ENCODE measurements at places on chromosomes 13 and 19.
A peak's percentile ranks its signal among the peaks of the same experiment; 100 is the strongest.

DNA sequence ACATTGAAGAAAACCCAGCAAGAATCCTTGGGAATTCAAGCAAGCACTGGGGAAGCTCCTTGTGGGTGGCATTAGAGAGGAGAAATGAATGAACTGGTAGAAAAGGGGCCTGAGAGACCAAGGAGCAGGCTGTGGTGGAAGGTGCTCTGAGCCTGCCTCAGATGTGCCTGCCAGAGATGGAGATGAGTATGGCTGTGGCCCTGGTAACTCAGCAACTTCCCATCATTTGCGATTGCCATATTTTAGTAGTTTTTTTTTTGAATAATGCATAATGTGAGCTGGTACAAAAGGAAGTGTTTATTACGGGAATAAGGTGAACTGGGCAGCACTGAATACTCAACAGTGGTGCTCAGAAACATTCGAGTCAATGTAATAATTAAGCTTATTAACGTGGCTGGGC, 39.1 kb downstream of the ERICH6B start:
- no peak for DNase-seq

GRCh38 chr13:20126541-20127261, 34.2 kb downstream of the GJA3 start:
- DNase-seq: no peak

- no peak for DNase-seq
Measured at GRCh38 chr19:35813043-35813890, 622 bp upstream of the PRODH2 start.

- no peak for DNase-seq
Measured at GRCh38 chr13:51006067-51006845, 96.7 kb downstream of the RNASEH2B start.

DNA sequence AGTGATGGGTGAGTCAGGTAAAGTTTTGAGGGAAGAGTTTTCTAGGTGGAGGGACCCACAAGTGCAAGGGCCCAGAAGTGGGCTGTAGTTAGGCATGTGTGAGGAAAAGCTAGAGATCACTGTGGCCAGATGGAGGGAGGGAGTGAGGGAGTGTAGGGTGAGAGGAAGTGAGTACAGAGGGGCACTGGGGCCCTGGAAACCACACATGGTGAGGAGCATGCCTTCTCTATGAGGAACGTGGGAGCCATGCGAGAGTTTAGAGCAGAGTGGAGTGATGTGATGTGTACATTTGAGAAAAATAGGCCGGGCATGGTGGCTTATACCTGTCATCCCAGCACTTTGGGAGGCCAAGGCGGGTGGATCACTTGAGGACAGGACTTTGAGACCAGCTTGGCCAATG, 14.7 kb upstream of the SHKBP1 start:
- DNase-seq: no peak

- no peak for DNase-seq
Measured at GRCh38 chr13:69565334-69565733, 542.3 kb upstream of the ATXN8OS start.

DNA sequence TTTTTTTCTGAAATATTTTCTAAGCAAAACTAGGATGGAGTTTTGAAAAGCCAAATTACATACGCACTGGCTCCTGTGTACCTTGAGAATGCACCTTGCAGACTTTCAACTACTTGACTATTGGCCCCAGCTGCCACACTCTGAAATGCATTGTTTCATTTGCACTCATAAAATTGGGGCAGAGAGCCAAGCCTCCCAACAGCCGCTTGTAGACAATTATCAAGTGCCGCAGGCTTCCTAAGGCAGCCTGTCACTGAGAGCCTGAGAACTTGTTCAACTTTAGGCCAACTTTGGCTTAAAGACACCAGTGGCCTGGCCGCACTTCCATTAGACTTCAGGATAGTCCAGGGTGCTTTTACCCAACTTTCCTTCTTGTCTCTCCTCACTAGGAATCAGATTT, 115.7 kb upstream of the STARD13 start:
- no peak for DNase-seq

GRCh38 chr19:13298565-13299481, 148.6 kb downstream of the IER2 start:
- no peak for DNase-seq

DNA sequence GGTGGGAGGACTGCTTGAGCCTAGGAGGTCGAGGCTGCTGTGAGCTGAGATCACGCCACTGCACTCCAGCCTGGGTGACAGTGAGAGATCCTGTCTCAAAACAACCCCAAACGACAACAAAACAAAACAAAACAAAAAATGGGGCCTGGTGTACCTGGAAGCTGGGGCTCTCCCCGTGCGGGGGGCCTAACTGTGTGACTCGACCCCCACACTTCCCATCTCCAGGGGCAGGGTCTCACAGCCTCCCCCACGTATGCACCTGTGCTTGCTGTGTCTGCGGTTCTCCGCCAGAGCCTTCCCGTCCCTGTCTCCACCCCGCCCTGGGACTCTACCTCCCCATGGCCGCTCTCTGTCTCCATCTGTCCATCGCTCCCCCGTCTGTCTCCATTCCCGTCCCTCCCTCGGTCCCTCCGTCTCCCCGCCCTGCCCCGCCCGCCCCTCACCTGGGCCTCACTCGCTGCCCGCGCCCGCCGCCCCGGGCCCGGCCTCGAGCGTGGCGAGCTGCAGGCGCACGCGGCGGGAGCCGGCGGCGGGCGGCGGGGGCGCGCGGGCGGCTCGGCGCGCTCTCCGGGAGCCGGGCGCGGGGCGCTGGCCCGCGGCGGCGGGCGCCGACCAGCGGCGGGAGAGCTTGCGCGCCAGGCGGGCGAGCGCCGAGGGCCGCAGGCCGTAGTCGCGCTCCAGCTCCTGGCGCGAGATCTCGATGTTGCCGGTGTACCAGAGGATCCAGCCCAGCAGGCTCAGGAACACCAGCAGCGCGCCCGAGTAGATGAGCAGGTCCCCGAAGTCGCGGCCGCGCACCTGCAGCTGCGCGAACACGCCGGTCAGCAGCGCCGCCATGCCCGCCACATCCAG, 587 bp downstream of the TMEM238 start:
- DNase-seq: peak; percentile 41

- DNase-seq: no peak
Measured at GRCh38 chr13:50213526-50213925, 198.3 kb downstream of the KCNRG start.

GRCh38 chr13:30325668-30326067, 18.3 kb upstream of the KATNAL1 start:
- DNase-seq: no peak

GRCh38 chr19:42086770-42087550, 11.0 kb downstream of the ZNF574 start:
- no peak for DNase-seq

GRCh38 chr13:40101708-40102359, 446.4 kb downstream of the COG6 start:
- peak; percentile 26 for DNase-seq

DNA sequence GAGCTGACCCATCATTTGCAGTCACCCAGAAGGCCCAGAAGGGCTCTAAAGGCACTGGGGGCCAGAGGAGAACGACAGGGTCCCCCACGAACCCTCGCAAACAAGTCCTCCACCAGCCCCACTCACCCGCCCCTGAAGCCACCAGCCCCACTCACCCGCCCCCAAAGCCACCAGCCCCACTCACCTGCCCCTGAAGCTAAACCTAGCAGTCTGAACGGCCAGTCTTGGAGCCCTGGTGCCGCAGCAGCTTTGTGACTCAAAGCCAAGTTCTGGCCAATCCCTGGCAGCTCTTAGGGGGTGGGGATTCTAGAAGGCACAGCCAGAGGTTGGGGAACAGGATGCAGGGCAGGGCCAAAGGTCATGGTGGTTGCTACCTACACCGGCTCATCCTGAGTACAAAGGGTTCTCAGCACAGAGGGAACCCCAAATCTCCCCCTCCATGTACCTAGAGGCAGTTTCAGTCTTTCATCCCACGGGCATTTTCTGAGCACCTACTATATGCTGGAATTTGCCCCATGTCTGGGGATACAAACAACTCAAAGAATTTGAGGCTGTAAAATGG, at the start of gene IQCN:
Gene IQCN, minus strand, starts transcription at position 234 of the 562 bp plus-strand sequence. CDS start 4,974 bp downstream, outside the sequence.
- no peak for DNase-seq

DNA sequence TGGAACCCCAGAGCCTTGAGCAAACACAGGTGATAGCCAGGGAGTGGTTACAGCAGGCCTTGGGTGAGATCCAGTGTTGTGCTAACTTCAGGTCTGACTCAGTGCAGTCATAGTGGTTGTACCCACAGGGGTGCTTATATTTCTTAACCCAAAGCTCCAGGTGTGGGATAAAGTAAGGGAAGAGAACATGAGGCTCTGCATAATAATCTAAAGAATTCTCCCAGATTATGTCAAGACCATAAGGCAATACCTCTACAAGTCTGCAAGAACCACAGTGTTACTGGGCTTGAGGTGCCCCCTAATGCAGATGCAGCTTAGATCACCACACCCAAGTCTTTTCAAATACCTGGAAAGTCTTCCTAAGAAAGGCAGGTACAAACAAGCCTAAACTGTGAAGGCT, 485.4 kb downstream of the RFC3 start:
- DNase-seq: no peak

DNA sequence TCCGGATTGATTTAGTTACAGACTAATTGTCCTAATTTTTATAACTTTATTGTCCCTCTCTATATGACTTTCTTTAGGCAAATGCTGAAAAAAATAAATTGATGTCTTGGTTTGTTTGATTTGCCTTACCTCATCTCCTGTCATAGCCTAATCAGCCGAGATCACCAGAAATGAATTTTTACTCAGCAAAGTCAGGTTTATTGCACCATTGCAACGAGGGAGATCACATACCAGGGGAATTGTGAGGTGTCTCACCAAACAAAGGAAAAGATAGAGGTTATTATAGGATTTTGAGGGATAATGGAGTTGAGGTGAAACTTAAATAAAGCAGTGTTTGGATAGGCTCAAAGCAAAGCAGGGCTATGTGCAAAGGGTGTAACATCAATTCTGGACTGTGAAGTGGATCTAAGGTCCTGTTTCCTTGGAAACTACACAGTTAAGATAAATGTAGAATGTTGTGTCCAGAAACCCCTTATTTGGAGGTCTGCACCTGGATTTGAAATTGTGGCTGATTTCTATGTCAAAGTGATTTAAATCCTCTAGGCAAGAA, 372.6 kb downstream of the OXGR1 start:
- no peak for DNase-seq

- peak; percentile 71 for DNase-seq
Measured at GRCh38 chr13:99434258-99434788, 66.9 kb upstream of the TM9SF2 start.

DNA sequence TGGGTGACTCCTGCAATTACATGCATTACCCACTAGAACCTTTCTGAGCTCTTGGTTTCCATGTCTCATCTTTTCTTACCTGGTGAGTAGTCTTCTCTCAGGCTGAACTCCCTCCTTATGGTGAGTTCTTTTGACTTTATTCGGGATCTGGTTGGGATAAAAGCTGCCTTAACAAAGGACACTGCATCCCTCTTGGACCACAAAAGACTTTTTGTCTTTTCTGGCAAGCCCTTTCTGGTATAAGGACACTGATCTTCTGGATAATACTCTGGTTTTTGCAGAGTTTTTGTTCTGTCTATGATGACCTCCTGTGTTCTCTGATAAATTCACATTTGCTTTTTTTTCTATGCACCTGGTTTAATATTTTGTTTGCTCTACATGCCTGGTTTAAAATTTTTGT, 66.7 kb downstream of the SLITRK1 start:
- no peak for DNase-seq

GRCh38 chr19:4373601-4374497, 26.5 kb downstream of the SH3GL1 start:
- no peak for DNase-seq

GRCh38 chr13:77697217-77698103, at the start of gene SLAIN1:
TSS of gene SLAIN1 (plus strand) at chr13:77697687. CDS start at chr13:77697914, 227 bp downstream.
- DNase-seq: peak; percentile 69

GRCh38 chr19:13981021-13981420, 25.1 kb downstream of the RFX1 start:
- no peak for DNase-seq

- DNase-seq: no peak
Measured at GRCh38 chr13:50779443-50780200, 63.9 kb downstream of the DLEU7 start.

DNA sequence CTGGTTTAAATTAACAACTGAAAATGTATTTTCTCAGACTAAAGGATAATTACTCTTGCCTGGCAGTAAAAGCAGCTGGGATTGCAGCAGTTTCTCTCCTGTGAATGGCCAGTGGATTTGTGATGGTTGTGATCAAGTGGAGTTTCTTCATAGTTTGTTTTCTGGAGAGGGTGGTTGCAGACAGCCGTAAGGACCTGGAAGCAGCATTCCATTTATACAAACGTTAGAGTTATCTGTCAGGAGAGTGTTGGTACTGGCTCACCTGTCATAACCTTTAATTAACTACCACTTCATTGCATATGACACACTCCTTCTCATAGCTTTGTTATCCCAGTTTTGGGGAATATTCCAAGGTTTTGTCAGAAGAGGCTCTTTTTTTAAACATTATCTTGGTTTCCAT, 258.4 kb upstream of the SLC10A2 start:
- no peak for DNase-seq

DNA sequence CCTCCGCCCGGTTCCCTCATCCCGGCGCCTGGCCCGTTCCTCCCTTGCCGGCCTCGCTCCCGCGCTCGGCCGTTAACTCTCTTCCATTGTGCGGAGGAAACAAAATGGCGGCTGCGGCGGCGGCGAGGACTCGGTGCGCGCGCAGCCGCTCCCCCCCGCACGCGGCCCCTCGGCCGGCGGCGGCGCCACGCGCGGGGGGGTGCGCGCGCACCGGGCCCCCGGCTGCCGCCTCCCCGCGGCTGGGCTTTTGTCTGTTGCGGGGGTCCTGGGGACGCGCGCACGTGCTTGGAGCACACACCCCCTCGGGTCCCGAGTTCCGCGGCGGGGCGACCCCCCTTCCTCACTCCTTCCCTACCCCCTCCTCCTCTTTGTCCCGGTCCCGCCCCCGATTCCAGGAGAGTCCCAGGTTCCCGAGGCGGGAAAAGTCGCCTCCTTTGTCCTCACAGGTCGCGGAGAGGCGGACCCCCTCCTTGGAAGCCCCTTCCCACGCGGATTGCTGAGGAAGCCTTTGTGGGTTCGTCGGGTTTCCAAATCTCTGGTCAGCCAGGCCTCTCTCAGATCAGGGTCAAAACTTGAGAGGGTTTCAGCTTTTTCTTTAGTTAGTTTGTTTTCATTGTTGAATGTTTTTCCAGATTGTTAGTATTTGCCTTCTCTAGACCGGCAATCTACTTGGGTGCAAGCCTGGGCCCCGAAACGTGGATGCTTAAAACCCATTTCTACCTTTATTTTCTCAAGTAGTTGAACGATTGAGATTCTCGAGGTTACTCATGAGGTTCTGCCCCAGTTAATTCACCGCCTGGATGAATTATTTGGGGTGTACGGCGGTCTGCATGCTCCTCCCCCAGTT, 687 bp downstream of the ILF3 start:
- DNase-seq: peak; percentile 45

DNA sequence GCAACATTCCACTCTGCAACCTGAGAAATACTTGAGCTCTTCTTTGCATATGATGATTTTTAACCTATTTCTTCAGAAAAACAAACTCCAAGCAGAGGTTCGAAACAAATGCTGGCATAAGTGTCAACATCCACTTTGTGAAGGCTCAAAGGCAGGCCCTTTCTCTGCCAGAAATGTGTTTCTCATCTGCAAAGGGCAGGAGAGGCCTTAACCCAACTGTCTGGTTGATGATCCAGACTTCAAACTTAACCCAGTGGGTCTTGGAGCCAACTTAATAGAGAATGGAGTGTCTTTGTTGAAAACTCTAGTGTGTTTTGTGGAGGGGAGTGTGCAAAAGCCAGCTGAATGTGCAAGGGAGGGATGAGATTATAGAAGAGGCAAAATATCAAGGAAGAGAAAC, 28.3 kb upstream of the ZNF507 start:
- no peak for DNase-seq
